Right forelimb (tissue), 1 donor: ENCODE measurements at places on chromosomes 1 and 21.

GRCh38 chr1:107365527-107366240 lies 224.8 kb downstream of the NTNG1 start:
- DNase-seq, result no peak

DNA sequence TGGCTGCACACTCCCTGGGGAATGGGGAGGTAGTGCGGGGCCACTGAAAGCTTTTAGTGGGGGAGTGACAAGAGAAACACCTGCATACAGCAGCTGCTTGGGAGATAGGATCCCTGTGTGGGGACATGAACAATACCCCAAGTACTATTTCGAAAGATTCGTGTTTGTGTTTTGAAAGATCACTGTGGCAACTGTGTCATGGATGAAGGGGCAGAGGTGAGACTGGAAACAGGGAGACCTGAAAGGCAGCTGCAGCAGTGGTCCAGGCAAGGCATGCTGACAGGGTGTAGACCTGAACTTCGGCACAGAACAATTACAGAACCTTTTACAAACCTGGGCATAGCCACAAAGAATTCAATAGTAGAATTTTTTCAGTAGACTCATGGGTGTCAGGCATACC lies 32.9 kb downstream of the TENT5C start:
- no peak for DNase-seq

- no peak for DNase-seq
Measured at GRCh38 chr1:96074876-96075577, 646.6 kb upstream of the PTBP2 start.

- no peak for DNase-seq
Measured at GRCh38 chr1:226576601-226577000, 28.0 kb downstream of the STUM start.

GRCh38 chr1:198660341-198661261 lies 21.8 kb downstream of the PTPRC start:
- DNase-seq, result no peak

- DNase-seq, result no peak
Measured at GRCh38 chr1:167161242-167161641, 59.4 kb upstream of the POU2F1 start.

- DNase-seq, result no peak
Measured at GRCh38 chr1:175147569-175147968, 45.0 kb downstream of the KIAA0040 start.

DNA sequence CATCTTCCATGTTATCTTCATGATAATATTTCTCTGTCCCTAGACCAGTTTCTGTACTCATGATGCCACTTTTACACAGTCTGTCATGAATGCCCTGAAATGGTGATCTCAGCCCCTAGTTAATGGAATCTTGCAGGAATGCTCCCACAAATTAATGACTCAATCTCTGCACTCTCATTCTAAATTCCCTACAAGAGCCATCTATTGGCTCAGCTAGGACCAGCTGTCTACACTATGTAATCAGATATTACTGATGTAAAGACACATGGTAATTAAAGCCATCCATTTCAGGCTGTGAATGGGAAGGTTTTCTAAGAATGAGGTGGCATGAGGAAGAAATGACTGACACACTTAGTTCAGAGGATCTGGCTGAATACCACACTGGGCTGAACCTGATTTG lies 199.1 kb upstream of the KCND3 start:
- DNase-seq, result no peak

DNA sequence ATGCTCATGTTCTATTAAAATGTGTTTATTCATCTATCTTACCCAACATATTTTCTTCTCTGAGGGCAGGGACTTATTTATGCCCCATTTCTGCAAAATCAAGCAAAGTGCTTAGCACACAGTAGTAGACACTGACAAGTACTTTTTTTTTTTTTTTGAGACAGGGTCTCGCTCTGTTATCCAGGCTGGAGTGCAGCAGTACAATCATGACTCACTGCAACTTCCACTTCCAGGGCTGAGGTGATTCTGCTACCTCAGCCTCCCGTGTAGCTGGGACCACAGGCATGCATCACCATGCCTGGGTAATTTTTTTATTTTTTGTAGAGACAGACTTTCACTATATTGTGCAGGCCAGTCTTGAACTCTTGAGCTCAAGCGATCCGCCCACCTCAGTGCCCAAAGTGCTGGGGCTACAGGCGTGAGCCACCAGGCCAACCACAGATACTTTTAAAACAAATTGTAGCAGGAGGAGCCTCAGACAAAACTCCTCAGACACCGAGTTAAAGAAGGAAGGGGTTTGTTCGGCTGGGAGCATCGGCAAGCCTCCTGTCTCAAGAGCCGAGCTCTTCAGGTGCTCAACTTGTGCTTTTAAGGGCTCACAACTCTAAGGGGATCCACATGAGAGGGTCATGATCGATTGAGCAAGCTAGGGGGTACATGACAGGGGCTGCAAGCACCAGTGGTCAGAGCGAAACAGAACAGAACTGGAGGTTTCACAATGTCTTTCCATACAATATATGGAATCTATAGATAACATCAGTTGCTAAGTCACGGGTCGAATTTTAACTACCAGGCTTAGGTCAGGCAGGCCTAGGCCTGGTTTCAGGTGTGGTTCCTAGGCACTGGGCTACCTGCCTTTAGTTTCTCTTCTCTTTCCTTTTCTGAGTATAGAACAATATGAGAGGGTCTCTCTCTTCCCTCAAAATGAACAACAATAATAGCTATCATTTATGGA lies 5.7 kb upstream of the TMEM167B start:
- no peak for DNase-seq

DNA sequence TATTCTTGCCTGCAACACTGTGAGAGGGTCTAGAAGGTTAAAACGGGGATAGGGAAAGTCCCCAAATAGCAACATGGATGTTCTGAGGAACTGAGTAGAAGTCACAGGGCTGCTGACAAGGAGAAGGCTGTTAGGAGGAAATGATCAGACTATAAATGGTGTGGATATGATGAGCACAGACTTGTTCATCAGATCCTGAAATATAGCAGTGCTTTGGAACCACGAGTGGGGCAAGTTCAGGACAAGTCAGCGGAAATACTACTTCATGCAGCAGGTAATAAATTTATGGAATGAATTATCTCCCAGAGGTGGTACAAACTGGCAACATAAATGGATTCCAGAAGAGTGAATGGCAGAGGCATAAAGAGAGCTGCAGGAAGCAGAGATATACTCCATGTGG lies 3.2 kb upstream of the KIAA0040 start:
- no peak for DNase-seq

GRCh38 chr1:8397511-8397910 lies 79.6 kb downstream of the SLC45A1 start:
- DNase-seq, result no peak

GRCh38 chr21:46149205-46149901 lies 6.0 kb downstream of the FTCD start:
- DNase-seq, result no peak

DNA sequence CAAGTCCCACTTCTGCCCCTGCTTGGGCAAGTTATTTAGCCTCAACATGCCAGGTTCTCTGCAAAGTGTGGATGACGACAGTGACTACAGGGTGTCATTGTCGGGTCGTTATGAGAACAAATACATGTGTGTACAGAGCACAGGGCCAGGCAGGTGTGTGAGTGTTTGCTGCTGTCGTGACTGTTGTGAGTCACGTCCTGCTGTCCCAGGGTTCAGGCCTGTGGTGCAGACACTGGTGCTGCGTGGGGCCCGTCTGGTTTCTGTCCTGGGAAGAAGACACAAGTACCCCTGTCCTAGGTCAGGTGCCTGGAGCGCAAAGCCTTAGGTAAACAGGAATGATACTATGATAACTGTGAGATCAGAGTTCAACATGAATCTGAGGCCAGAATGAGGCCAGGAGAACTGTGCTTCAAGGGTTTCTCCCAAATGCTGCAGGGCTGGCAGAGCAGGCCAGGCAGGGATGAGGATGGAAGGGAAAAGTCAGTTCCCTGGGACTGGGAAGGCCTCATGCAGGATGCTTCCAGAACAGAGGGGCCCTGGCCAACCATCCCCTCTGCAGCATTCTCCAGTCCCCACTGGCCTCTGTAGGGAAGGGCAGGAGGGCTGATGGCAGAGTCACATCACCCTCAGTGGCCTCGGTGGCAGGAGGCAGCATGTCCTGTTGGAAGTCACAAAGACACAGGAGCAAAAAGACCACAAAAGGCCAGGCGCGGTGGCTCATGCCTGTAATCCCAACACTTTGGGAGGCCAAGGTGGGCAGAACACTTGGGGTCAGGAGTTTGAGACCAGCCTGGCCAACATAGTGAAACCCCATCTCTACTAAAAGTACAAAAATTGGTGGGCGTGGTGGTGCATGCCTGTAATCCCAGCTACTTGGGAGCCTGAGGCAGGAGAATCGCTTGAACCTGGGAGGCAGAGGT lies 15.7 kb downstream of the GPR157 start:
- DNase-seq, result no peak

DNA sequence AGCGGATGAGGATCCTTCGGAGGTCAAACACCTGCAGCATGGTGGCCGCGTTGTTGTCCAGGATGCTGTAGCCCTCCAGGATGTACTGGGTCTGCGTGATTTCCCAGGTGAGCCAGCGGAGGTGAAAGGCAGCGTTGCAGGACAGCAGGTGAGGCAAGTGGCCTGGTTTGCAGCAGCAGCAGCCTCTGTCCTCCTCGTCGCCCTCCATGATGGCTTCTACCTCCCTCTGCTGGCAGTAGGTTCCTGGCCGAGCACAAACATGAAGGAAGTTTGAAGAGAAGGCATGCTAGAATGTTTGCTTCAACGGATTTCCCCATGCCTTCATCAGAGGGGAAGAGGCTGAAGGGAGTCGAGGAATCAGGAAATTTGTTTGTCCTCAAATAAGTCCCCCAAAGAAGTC lies 74.7 kb downstream of the NTPCR start:
- no peak for DNase-seq

DNA sequence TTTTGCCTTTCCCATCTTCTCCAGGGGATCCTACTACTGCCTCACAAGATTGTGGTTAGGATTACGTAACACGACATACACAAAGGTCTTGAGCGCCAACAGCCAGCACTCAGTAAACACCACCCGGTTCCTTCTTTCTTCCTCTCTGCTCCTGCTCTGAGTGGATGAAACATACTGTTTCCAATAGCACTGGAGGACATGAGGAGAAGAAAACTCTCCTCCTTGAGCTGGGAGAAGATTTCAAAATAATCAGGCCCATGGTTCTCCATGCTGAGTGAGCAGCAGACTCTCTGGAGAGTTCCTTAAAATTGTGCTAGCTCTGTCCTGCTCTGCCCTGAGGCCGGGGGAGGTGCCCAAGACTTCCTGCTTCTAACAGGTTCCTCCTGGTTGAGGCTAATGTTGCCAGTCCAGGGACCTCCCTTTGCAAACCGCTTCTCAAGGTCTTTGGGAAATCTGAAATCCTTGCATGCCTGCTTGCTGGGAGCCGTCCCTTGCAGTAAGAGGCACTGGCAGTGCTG lies 29.4 kb upstream of the MX1 start:
- DNase-seq, result no peak

GRCh38 chr1:198543670-198544260 lies 3.3 kb upstream of the ATP6V1G3 start:
- DNase-seq, result no peak

DNA sequence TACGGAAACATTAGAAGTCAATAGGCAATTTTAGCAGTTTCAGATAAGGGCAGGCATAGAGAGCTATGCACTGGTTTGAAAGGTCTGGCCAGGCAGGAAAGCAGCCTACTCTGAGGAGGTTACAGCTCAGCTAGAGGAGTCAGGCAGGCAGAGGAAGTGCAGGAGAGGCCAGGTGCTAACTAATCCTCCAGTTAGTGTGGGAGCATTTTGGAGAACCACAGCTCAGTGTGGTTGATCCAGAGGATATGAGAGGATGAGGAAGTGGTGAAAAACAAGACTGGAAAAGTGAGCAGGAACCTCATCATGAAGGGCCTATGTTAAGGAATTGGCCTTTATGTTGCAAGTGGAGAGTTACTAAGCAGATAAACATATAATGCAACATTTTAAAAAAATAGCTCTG lies 282.4 kb upstream of the SGIP1 start:
- no peak for DNase-seq

DNA sequence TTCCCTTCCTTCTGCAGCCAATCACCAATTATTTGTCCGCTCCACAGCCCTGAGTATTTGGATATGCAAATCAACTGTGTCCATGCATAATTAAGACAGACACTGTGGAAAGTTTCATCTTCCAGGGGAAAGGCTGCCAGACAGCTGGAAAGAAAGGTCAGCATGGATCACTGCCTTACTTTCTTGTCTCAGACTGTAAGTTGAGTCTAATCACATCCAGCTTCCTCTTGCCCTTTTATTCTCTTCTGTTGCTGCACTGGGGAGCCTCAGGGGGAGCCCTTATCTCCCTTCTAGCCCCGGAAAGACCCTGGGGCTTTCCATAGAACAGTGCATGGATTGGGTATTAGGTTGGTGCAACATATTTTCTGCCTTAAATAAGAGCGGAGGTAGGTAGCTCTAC lies 182.9 kb downstream of the OMA1 start:
- DNase-seq, result no peak

DNA sequence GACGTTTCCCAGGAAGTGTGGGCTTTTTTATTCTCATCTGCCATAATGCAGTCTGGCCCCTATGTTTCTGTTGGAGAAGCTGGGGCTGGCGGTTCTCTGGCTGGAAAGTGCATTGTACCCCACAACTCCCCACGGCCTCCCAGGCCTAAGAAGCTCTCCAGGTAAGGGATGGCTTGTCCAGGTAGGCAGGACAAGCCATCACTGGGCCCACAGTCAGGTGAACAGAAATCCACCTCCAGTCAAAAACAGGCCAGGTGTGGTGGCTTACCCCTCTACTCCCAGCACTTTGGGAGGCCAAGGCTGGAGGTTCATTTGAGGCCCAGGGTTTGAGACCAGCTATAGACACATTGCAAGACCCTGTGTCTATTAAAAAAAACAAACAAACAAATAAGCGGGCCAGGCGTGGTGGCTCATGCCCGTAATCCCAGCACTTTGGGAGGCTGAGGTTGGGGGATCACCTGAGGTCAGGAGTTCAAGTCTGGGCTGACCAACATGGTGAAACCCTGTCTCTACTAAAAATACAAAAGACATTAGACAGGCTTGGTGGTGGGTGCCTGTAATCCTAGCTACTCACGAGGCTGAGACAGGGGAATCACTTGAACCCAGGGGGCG lies 3.1 kb upstream of the WNT9A start:
- no peak for DNase-seq

DNA sequence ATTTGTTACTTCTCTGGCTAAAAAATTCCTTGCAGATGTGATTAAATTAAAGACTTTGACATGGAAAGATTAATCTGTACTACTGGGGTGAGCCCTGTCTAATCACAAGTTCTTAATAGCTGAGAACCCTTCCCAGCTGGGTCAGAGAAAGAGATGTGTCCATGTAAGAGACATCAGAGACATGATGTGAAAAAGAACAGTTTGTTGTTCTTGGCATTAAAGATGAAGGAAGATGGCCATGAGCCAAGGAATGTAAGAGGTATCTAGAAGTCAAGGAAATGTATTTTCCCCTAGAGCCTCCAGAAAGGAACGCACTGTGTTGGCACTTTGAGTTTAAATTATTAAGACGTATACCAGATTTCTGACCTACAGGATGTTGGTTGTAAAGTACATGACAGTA lies 1271.5 kb upstream of the PRMT6 start:
- DNase-seq, result no peak

- no peak for DNase-seq
Measured at GRCh38 chr1:94434365-94435045, 16.3 kb downstream of the ABCD3 start.

GRCh38 chr1:33401471-33401870 lies 29.4 kb downstream of the PHC2 start:
- DNase-seq, result no peak

- DNase-seq, result no peak
Measured at GRCh38 chr1:52558941-52559340, 6.0 kb upstream of the TUT4 start.
